ENCODE measurements at places on chromosomes 6 and 20. TPM values are rescaled to one million over a fixed set of nuclear protein-coding genes. Genes with fewer than 3 reads are reported as not detected.

The PGM3 gene
- 25.2 TPM for total RNA-seq

- peak; percentile 43 for DNase-seq
Observed at GRCh38 chr6:24429146-24429545, 26.4 kb downstream of the MRS2 start.

The ZNF831 gene
- total RNA-seq = not detected

GRCh38 chr6:35174088-35174434 lies 32.9 kb upstream of the TCP11 start:
- DNase-seq = no peak

DNA sequence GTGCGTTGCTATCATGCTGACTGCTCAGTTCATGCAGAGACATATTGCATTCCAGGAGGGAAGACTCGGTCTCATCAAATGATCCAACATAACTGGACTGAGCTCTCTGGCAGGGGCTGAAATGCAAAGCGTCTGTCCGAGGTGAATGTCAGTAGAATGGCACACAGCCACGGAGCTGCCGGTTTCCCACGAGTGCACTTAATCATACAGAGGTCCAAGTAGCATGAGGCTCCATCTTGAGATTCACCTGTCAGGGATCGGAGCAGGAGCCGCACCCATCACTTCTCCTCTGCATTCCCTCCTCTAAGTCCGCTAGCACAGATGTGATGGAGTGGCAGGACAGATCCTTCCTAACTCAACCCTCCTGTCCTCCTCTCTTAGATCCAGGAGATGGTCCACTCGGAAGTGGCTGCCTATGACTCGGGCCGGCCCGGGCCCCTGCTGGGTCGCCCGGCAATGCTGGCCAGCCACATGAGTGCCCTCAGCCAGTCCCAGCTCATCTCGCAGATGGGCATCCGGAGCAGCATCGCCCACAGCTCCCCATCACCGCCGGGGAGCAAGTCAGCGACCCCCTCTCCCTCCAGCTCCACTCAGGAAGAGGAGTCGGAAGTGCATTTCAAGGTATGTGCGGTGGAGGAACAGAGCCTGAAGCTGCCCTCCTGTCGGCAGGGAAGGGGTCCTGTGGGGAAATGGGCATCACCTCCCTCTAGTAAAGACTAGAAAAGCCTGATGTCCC lies 135.9 kb downstream of the JPH2 start:
- DNase-seq = no peak

GRCh38 chr6:144855812-144856531 lies 570.8 kb downstream of the UTRN start:
- no peak for DNase-seq

The APOBEC2 gene
- total RNA-seq = not detected

DNA sequence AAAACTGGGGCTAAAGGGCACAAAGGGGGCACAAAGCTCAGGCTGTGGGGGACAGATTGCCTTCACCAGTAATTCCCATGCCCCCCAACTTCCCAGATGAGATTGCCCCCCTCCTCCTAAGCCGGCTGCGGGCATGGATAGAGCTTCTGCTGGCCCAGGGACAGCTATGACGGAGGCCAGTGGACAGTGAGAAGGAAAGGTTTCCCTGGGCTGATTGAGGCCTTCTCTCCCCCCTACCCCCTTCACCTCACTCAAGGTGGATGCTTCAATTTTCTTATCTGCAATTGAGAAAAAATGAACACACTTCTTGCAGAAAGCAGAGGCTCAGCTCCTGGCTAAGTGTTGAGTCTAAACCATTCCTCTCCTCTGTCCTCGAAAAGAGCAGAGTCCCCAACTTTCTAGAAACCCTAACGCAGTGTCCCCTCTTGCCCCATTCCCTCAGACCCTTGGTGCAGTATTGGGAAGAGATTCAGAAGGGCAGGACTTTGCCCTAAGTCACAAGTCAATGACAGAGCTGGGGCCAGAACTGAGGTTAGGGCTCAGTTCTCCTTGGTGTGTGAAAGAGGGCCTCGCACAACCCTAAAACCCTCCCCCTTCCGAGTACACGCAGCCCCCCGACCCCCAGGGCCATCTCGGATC lies 808 bp downstream of the SDC4 start:
- no peak for DNase-seq

- DNase-seq = no peak
Observed at GRCh38 chr6:18471232-18471964, 84.2 kb downstream of the RNF144B start.

DNA sequence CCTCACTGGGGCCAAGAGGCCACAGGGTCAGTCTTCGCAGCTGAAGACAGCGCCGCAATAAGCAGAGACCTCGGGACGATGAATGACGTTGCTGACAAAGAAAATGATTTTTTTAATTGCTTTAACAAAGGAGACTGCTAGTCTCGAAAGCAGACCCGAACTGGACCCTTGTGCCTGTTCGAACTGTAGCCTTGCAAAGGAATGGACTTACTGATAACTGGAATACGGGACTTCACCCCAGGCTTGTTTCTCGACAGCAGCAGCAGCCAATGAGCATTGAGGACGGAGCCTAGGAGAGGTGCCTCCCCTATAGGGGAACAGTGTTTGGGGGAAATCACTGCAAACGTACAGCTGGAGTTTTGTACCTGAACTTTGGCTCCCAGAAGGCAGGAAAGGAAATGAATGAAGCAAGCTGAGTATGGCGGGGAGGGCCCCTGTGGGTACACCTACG lies 1.3 kb upstream of the TAF4 start:
- no peak for DNase-seq

DNA sequence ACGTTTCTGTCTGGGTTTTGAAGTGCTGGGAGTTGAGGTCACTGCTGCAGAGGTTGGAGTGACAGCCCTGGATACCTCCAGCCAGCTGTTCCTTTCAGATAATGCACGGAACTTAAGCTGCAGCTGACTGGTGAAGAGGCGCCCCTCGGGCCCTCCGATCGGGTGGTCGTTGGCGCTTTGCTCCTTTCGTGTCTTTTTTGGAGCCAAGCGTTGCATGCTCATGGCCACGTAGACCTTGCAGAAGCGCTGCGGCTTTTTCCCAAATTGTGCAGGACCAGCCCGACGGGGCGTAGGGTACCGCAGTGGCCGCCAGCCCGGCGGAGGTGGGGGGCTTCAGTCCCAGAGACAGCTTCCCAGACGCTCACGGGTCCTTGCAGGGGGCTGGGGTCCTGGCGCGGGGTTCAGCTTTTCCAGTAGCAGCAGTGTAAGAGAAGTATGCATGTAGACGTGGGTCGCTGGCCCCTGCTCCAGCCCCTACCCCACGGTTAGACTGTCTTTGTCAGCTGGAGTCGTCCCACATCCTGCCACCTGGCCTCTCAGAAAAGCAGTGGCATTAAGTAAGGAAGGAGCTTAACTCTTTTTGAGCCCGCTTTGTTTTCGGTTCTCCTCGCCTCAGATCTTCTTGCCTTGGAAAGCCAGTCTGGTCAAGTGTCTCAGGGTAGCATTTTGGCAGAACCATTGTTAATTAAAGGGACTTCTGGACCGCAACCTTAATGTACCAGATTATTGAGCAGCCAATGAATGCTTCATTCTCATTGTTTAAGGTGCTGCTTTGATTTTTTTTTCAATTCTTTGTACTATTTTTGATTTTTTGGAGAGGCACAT lies 838 bp downstream of the TNFAIP3 start:
- DNase-seq = peak; percentile 22

The ASXL1 gene
- 42.8 TPM for total RNA-seq

DNA sequence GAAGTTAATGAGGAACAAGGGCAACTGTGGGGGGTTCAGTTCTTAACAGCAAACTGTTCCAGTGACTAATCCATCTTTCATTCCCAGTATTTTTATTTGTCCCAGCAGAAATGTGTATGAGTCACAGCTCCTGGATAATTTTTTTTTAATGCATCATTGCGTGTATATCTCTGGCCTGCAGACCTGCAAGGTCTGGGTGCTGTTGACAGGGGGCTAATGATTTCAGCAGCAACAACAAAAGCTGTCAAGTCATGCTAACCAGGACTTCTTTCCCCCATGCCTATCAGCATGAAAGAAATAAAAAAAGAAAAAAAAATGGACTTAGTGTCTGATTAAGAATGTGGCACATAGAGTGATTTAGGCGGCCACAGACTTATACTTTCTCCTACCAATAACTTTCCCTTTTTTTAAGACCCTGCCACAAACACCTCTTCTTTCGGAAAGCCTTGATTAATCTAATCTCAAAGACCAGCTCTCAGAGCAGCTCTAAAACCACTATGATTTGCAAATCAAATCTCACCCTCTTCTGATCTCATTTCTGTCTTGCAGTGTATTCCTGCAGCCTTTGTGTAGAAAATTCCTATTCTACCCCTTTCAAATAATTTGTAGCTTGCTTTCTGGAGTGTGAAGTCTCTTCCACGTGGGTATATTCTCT lies 14.2 kb upstream of the PREX1 start:
- peak; percentile 95 for DNase-seq
